ENCODE measurements at places on chromosomes 12 and 14. TPM values are rescaled to one million over a fixed set of nuclear protein-coding genes. Genes with fewer than 3 reads are reported as not detected.
A peak's percentile ranks its signal among the peaks of the same experiment; 100 is the strongest.

DNA sequence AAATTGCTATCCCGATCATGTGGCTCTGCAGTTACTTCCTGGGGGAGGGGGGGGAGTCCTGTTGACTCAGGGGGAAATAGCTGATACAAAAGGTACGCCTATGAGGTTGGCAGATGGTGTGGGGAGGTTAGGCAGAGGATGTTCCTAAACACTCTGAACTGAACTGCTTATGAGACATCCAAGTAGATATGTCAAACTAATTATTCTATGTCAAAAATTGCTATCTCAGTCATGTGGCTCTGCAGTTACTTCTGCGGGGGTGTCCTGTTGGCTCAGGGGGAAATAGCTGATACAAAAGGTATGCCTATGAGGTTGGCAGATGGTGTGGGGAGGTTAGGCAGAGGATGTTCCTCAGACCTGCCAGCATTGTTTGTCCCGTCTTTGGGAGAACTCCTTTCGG, 5.1 kb upstream of the VCPKMT start:
- no peak for DNase-seq

The RABGGTA gene
- 17.9 TPM for polyA plus RNA-seq

- peak; percentile 42 for DNase-seq
These were observed 54.2 kb downstream of the RPAP3 start for GRCh38 chr12:47651368-47652254.

- no peak for DNase-seq
These were observed 197.4 kb upstream of the FRMD6 start for GRCh38 chr14:51454351-51454750.

GRCh38 chr12:45076417-45077026, 25.6 kb upstream of the DBX2 start:
- no peak for DNase-seq

DNA sequence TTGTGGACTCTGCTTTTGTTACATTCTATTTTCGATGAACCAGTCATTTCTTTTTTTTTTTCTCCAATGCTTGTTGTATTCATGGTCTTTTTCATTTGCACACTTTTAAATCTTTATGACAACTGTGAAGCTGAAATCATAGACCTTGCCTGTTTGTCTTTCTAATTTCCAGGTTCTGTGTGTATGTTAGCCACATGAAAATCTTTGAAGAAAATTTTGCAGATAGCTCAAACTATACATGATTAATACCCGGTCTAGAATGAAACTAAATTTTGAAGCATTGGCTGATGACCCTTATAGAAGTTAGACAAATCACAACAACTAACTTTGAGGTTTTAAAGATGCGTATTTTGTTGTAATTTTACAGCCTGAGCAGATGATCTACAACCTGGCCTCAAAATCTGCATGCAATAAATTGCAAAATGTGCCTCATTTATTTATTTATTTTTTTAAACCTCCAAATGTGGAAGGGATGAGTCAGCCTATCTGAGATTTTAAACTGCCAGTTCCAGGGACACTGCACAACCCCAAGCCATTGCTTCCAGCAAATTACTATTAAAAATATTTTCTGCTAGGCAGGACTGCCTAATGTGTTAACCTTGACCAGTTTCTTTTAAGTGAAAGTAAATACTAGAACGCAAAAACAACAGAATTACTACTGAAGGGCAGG, 96.3 kb upstream of the NAV3 start:
- no peak for DNase-seq

DNA sequence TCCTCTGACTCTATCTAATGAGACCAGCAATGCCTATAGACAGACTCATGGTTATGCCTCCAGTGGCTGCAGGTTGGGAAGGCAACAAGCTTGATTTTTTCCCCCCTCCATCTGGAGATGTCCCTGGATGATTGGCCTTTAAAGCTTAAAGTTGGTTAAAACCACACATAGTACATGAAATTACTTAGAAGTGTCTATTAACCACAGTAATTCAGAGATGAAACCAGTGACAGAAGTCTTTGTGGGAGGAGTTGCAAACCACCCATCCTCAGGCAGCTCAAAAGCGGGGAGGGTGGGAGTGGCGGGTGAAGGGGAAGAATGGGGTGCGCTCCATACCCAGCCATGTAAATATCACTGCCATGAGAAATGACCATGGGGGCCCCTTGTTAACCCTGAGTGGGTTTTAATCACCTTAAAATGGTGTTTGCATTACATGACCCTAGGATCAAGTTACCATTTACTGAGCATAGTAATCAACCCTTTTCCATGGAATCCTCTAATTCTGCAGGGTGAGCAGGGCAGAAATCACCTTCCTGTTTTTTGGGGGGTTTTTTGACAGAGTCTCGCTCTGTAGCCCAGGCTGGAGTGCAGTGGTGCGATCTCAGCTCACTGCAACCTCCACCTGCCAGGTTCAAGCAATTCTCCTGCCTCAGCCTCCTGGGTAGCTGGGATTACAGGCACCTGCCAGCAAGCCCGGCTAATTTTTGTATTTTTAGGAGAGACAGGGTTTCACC, 133.5 kb downstream of the FOXN3 start:
- DNase-seq: no peak
